ENCODE measurements at places on chromosomes 3 and 15.

DNA sequence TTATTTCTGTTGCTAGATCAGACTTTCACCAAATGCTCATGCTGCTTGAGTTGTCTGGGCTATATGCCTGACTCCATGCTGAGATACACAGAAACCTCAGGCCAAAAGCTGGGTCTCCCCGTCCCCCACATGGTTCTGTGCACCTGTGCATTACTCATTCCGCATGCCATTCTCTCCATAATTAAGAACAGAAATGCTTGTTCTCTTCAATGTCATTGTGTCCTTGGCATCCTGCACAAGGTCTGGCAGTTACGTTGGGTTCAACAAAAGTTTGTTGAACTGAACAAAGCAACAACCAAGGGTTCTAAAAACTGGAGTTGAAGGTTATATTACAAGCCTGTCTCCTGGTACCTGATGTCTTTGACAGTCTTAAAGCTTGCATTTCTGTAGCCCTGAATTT is 177.5 kb downstream of the FNDC3B start:
- no peak for DNase-seq

GRCh38 chr15:59138243-59138642 is 33.3 kb downstream of the CCNB2 start:
- no peak for DNase-seq

GRCh38 chr3:110178965-110179364 is 841.6 kb upstream of the DPPA4 start:
- DNase-seq, result no peak

GRCh38 chr3:11459186-11459824 is 184.4 kb downstream of the VGLL4 start:
- no peak for DNase-seq

GRCh38 chr3:152177757-152178156 is 91.0 kb upstream of the MBNL1 start:
- no peak for DNase-seq

DNA sequence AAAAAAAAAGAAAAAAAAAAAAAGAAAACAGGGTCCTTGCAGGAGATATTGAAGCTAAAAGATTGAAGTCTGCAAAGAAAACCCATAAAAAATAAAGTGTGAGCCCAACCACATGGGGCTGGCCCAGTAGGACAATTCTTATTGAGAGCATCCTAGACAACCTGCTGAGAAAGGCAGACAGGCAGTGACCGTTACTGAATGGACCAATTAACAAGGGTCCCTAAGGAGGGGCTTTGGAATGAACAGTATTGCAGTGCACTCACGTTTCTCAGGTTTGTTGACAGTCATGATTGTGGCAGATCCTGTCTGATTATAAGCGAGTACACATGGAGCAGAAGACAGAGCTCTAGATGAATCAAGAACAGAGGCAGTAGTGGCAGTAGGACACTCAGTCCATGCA is 168.6 kb downstream of the LSAMP start:
- no peak for DNase-seq

DNA sequence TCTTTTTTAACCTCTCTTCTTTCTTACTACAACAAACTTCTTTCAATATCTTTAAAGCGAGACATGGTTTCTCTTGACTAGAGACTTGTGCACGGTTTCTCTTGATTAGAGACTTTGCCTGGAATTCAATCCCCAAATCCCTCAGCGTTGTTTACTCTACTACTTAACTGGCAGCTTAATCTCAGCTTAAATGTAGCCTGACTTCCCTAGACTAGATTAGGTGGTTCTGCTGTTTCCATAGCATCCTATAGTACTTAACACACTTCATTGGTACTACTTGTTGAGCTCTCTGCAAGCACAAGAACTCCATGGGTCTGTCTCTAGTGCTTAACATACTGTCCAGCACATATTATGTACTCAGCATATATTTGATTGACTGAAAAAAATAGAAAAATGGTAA is 168.2 kb upstream of the GPR149 start:
- DNase-seq, result no peak

DNA sequence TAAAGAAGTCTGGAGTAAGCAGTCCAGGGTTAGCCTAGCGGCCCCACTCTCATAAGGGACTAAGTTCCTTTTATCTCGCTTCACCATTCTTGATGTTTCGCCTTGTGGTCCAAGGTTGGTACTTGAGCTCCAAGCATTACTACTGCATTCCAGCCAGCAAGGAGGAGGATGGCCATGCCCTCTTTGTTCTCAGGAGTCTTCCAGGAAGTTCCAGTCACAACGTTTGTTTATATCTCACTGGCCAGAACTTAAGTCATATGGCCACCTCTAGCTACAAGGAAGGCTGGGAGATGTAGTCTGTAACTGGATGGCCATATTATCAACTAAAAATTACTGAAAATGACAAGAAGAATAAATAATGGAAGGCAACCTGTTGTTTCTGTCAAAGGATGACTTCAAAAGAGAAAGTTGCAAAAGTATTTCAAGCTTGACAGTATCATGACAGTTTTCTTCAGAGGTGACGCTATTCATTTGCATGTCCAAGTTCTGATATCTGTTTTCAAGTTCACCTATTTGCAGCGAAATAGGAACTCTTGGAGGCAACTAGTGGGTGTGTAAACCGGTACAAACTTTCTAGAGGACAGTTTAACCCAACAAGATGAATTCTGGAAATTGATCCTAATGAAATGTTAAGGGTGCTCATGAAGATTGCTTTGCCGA is 118.6 kb downstream of the PGPEP1L start:
- DNase-seq, result no peak

DNA sequence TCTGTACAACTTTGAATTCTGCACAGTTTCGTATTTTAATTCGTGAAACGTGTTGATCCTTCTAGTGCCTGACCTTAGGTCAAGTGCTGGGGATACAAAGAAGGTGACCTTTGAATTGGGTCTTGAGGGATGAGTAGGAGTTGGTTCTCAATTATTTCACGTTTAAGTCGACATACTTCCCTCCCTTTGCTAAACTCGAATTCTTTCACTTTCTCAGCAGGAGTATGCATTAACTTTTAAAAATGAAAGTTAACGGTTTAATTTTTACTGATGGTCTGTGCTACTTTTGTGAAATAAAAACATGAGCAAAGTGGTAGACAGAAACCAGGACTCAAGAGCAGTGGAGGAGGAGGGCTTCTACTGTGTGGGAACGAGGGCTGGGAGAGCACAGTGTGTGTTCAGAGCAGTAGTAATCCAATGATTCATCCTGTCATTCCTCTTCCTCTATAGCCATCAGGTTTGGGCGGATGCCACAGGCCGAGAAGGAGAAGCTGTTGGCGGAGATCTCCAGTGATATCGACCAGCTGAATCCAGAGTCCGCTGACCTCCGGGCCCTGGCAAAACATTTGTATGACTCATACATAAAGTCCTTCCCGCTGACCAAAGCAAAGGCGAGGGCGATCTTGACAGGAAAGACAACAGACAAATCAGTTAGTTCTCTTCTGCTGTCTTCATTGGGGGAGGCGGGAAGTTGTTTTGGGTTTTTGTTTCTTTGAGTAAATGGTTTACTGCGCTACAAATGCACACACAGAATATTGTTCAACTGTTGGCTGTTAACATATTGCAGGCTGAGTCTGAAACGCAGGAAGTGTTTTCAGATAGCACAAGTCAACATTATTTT is 78.6 kb upstream of the TSEN2 start:
- DNase-seq, result no peak

DNA sequence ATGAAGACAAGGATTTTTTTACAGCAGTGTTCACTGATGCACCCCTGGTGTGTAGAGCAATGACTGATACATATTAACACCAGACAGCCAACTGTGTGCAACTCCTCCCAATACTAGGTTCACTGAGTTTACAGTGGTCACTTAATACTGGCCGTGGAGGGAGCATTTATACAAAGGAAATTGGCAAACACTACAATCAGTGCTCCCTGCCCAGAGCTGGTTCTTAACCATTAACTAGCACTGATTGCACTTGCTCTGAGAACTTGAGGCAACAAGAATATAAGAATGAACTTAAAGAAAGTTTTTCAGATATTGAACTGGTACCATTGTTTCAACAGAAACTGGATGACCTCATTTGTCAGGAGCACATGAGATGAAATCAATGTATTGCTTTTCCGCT is 110.6 kb downstream of the MAGI1 start:
- DNase-seq, result no peak

DNA sequence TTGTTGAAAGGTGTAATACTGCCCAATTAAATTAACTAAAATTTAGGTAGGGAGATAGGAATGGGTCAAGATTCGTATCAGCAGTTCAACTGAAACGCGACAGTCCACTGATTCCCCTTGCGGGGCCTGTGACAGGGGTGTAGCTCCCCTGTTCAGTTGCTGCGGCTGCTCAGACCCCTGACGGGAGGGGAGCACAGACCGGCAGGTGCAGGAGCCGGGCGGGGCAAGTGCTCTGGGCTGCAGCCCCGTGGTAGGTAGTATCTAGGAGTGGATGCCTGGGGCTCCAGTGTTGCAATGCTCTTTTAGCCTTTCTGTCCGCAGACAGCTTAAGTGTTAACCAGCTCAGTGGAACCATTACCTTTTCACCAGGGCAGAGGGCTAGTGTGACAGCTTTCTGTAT is 164.9 kb downstream of the ROBO2 start:
- DNase-seq, result no peak

DNA sequence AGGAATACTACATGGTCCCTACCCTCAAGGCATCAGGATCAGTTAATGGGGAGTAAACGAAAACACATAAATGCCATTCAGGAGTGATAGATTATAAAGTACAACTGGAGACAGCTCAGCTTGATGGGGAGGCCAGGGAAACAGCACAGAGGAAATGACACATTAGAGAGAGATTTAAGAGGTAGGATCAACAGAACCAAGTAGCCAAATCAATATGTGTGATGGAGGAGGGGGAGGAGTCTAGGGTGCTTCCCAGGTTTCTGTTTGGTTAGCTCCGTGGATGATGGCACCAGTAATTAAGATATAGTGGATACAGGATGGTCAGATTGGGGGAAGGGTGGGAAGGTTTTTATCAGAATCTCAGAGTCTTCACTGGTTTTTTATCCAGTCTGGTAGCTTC is 229.5 kb upstream of the ROPN1 start:
- DNase-seq, result no peak

GRCh38 chr3:197352382-197352781 is 54.0 kb upstream of the DLG1 start:
- no peak for DNase-seq

Data from NCI-H187 treated with DMSO at 0.1 percent for 48 hours (cell line).